Right renal cortex interstitium (tissue), 3 donors: ENCODE measurements at places on chromosomes 11 and 22. TPM values are rescaled to one million over a fixed set of nuclear protein-coding genes. Genes with fewer than 3 reads are reported as not detected.
A peak's percentile ranks its signal among the peaks of the same experiment; 100 is the strongest.

Gene MYRF
- polyA plus RNA-seq: 16.9 TPM

Gene TSPAN18
- 46.2 TPM for polyA plus RNA-seq

Gene SCO2
- not detected for polyA plus RNA-seq

Gene RFPL3
- 0.13 TPM for polyA plus RNA-seq

Gene OR5A1
- polyA plus RNA-seq: not detected

Gene CLDN5
- polyA plus RNA-seq: 22.2 TPM

Gene ACTN3
- polyA plus RNA-seq: 0.40 TPM

Gene SF1
- 338 TPM for polyA plus RNA-seq

Gene ARFGAP3
- polyA plus RNA-seq: 58.0 TPM

GRCh38 chr22:39132871-39133524, 19.5 kb downstream of the CBX7 start:
- no peak for DNase-seq

- DNase-seq: peak; percentile 25
Measured at GRCh38 chr11:103433386-103434072, 324.3 kb downstream of the DYNC2H1 start.

- no peak for DNase-seq
Measured at GRCh38 chr11:109130910-109131309, 291.1 kb upstream of the C11orf87 start.

DNA sequence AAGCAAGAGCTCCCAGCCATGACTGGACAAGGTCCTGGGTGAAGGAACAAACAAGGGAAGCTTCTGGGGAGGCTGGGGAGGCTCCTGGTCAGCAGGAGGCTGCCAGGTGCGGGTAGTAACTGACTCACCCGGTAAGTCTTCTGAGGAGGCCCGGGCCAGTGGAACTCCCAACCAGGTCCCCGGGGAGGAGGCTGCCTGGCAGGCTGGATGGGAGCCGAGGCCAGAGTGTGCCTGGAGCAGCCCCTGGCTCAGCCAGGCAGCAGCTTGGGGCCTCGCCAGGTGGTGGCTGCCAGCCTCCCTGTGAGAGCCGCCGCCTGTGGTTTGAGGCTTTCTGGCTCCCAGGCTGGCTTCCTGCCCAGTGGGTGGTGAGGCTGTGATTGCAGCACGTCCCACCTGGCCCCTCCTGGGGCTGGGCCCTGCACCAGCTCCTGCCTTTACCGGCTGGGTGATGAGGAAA, 46.2 kb downstream of the IGF2 start:
- no peak for DNase-seq

DNA sequence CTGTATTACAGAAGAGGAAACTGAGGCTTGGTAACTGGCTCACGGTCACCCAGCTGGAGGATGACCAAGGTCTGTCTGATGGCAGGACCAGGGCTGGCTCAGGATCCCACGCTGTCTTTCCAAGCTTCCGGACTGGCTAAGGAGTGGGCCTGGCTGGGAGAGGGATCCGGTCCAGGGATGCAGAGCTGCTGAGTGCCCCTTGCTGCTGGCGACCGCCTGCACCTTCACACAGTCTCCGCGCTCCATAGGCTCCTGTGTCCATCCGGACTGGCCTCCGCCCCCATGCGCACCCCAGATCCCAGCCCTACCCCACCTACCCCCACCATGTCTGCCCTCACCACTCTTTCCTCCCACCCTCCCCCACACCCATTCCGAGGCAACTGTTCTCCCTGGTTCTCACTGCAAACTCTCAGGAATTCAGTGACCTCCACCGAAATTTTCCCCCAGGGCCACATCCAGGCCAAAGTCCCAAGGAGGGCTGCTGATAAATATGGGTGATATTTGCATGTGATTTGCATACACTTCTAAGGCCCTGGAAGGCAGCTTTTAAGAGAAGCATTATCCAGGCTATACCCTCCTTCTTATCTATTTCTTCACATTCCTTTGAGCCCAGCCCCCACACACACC, 48.5 kb upstream of the SLC35C1 start:
- no peak for DNase-seq

GRCh38 chr22:20034143-20034542, 13.2 kb downstream of the TANGO2 start:
- no peak for DNase-seq

DNA sequence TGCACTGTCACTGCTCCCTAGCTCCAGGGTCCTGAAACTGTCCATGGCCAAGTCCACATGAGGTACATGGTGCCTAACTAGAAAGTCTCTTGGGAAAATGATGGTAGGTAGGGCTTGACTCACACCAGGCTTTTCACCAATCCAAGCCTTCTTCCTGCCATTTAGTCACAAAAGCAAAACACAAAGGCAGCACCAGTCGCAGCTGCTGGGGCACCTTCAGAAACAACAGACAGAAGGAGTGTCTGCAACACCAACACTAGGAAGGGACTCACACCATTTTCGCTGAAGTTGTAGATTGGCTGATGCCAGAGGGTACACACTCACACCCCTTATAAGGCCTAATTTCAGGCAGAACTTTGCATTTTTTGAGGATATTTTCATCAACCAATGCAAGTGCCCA, 55.7 kb downstream of the SYTL2 start:
- no peak for DNase-seq

GRCh38 chr11:128201009-128201408, 386.3 kb downstream of the ETS1 start:
- DNase-seq: no peak

DNA sequence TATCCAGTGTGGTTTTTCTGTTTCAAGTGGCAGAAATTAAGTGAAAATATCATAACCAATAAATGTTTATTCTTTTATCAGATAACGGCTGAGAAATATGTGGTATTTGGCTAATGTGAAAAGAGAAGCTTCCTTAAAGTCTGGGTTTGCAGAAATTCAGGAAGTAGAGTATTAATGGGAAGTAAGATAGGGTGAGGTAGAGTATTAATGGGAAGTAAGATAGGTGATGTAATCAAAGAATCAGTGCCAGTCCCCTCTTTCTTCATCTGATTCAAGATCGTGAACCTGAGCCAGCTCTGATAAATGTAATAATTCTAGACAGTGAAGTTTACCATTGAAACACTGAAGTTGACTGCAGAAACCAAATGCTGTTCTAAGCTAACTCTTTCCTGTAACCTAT, 30.9 kb downstream of the TRPC6 start:
- no peak for DNase-seq

DNA sequence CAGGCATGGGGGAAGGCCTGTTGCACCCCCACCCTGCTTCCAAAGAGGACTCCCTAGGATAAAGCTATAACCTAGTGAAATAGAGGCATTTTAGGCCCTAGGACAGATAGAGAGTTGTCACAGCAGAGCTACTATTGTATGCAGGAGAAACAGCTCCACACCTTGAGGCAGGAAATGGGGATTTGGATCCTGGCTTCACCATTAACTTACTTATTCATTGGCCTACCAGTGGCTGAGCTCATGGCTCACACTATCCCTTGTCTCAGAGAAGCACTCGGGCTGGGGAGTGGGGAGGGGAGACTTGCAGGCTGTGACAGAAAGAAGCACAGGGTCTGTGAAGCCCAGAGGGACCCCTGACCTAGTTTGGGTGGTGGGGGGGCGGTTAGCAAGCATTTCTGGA, 999 bp upstream of the PDE2A start:
- no peak for DNase-seq

- no peak for DNase-seq
Measured at GRCh38 chr22:29225422-29226090, 19.9 kb downstream of the EMID1 start.

- no peak for DNase-seq
Measured at GRCh38 chr11:118415739-118416068, 14.3 kb downstream of the ATP5MG start.

DNA sequence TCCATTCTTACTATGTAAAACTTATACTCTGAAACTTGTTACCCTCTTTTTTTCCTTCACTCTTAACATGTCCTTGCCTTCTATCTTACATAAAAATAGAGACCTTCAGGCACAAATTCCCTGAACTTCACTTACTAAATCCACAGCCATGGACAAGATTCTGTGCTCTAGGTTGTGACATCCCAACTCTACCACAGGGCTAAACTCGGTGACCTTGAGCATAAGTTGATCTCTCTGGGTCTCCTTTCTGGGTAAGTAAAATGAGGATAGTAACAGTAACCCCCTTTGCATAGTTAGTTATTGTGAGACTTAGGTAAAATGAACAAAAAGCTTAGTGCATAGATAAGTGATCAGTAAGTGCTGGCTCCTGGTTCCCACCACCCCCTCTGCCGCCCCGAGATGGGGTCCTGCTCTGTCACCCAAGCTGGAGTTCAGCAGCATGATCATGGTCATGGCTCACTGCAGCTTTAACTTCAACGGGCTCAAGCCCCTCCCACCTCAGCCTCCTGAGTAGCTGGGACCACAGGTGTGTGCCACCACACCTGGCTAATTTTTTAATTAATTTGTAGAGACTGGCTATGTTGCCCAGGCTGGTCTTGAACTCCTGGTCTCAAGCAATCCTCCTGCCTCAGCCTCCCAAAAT, 20.1 kb downstream of the C11orf58 start:
- DNase-seq: no peak

GRCh38 chr11:96155627-96156378, 187.2 kb downstream of the MAML2 start:
- no peak for DNase-seq

- DNase-seq: no peak
Measured at GRCh38 chr11:17387811-17388210, 648 bp downstream of the KCNJ11 start.

GRCh38 chr11:65954771-65955170, 6.8 kb upstream of the SART1 start:
- no peak for DNase-seq

GRCh38 chr11:2771758-2772466, 72.1 kb upstream of the KCNQ1OT1 start:
- no peak for DNase-seq

- no peak for DNase-seq
Measured at GRCh38 chr22:46956498-46957215, 194.2 kb downstream of the TBC1D22A start.

DNA sequence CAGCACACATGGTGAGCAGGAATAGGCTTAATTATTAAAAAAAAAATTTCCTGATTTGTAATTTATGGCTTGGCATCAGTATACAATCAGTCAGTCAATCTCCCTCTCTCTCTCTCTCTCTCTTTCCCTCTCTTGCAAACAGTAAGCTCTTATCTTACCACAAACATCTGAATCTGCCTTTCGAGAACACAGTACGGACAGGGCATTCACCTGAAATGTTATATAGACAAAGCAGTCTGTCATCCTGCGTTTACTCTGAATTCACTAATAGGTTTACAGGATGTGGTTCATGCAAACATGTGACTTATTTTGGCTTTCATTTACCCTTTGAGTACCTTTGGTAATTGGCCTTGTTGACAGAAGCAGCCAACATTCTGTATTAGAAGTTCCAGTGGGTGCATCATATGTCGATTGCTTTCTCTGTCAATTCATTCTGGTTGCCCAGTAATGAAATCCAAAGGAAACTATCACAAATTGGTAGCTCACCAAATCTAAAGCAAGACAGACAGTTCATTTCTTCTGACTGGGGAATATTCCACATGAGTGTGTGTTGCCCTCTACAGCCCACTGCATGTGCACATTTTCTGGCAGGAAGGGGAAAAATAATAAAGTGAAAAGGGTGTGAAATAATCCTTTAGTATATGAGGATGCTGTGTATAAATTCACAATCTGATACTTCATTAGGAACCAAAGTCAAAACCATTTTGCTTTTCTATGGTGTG, 1058.2 kb downstream of the LRRC4C start:
- no peak for DNase-seq

GRCh38 chr22:36340621-36341020, 47.1 kb downstream of the MYH9 start:
- no peak for DNase-seq

DNA sequence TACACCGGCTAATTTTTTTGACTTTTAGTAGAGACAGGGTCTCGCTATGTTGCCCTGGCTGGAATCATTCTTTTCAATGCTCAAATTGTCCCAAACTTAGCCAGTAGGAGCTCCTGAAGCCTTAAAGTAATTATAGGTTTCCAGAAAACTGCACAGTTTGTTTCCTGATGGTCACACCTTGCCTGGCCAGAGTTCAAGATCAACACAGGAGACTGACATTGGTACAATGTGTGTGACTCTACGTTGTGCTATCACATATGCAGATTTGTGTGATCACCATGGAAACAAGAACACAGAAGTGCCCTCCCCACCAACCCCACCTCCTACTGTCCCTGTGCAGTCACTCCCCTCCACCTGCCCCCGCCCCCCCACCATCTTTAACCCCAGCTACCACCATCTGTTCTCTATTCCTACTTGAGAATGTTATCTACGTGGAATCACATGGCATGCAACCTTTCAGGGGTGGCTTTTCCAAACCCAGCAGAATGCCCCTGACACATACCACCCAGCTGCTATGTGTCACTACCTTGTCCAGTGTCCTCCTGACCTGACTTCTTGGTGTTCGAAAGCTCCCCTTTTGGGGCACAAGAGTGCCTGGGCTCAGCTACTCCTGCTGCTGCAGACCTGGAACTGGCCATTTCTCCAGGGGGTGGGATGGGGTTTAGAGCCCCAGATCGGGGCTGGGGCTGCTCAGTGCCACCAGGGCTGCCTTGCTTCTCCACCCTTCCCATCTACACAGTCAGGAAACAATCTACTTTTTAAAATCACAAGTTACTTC, 6.1 kb upstream of the NAP1L4 start:
- DNase-seq: no peak

DNA sequence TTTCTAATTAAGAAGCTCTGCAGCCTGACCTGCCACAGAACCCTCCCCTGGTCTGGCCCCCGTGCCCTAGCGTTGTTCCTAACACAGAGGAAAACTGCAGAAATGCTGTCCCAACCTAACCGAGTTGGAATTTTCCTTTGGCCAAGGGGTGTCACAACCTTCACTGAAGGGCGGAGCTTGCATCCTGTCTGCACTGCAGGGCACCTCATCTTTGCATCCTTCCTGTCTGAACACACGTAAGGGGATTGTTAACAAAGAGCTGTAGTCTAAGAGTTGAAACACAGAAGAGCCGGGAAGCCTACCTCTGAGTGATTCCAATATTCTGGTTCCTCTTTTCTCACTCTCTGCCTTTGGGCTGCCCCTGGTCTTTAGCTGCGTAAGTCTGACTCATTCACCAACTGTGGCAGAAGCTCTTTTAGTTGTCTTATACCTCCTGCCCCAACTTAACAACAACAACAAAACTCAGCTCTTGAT, 1.6 kb downstream of the DIXDC1 start:
- DNase-seq: no peak

DNA sequence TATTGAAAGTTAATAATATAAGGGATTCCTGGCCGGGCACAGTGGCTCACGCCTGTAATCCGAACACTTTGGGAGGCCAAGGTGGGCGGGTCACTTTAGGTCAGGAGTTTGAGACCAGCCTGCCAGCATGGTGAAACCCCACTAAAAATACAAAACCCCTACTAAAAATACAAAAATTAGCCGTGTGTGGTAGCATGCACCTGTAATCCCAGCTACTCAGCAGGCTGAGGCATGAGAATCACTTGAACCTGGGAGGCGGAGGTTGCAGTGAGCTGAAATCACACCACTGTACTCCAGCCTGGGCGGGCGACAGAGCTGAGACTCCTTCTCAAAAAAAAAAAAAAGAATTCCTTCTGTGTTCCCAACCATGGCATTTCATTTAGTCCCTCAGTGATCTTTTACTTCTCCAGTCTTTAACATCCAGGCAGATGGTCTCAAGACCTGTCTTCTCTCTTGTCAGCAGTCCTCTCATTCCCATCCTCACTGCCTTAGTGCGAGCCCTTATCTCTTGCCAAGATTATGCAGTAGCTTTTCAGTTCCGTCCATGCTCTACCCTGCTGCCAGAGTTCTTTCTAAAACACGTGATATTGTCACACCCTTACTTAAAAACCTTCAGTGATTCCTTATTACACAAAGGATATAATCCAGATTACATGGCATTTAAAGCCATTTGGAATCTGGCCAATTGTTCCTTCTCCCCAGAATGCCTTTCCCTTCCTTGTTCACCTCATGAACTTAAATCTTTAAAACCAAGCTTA, 17.9 kb downstream of the RTN3 start:
- DNase-seq: no peak
